IPS DF 6.9 (cell line): ENCODE measurements at places on chromosomes 4 and X.

DNA sequence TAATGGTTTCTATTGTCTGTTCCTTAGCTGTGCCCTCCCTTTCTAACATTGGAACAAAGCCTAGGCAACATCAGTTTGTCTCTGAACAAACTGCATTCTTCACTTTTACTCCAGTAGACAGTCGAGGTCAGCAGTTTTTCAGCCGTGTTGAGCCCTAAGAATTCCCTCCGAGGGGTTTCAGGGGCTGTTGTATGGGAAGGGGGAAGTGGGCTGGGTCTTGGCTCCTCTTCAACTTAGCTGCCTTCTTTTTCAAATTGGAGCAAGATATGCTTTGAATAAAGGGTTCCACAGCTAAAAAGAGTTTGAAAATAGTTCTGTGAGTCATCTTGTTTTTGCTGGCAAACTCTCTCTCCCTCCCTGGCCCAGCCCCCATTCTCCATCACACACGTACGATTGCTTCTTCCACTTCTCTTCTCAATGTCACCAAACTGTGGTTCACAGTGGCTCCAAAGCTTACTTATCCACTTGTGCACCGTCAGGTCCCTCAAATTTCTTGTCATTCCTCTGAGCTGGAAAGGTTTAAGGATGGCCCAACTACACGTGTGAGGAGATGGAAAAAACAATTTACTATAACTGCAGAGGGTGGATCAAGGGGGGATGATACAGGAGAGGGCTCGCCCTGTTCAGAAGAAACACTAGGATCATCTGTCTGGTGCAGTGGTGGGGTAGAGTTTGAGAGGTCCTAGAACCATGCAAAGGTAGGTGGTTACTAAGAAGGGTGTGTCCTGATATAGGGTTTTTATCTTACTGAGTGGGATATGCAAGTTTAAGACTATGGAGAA is 9.2 kb upstream of the MAML3 start:
- no peaks in the 10 kb centered on the region for H3K36me3 ChIP-seq
- no peak overlapping the region for H3K4me3 ChIP-seq
- H3K4me1 ChIP-seq, result no peaks in the 10 kb centered on the region

GRCh38 chr4:167509551-167509950 is 275.3 kb upstream of the SPOCK3 start:
- no peak for DNase-seq
- no peak overlapping the region for H3K27ac ChIP-seq
- no peaks in the 10 kb centered on the region for H3K27me3 ChIP-seq
- no peak overlapping the region for H3K4me3 ChIP-seq
- no peaks in the 10 kb centered on the region for H3K4me1 ChIP-seq
- no peaks in the 10 kb centered on the region for H3K36me3 ChIP-seq

- no peaks in the 10 kb centered on the region for H3K36me3 ChIP-seq
- H3K27me3 ChIP-seq, result no peaks in the 10 kb centered on the region
- H3K4me1 ChIP-seq, result no peaks in the 10 kb centered on the region
- no peak for DNase-seq
- no peak overlapping the region for H3K4me3 ChIP-seq
- no peak overlapping the region for H3K27ac ChIP-seq
Observed at GRCh38 chr4:63221477-63221876, 1187.8 kb downstream of the TECRL start.

- H3K4me1 ChIP-seq, result no peaks in the 10 kb centered on the region
- H3K4me3 ChIP-seq, result no peak overlapping the region
- no peak for DNase-seq
- H3K27me3 ChIP-seq, result no peaks in the 10 kb centered on the region
- no peak overlapping the region for H3K27ac ChIP-seq
Observed at GRCh38 chr4:144547678-144548298, 98.2 kb upstream of the HHIP start.

DNA sequence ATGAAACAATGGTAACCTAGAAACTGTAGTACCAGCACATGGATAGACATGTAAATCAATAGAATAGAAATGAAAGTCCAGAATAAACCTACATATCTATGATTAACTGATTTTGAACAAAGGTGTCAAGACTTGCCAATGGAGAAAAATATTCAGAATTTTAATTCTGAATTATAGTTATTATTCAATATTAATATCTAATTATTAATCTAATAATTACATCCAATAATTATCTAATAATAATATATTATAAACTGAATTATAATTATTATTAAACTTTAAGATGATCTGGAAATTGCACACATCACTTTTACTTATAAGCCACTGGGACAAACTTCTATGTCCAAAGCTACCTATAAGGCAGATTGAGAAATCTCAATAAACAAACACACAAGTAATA is 1365.2 kb upstream of the ADGRL3 start:
- no peak overlapping the region for H3K27ac ChIP-seq
- no peaks in the 10 kb centered on the region for H3K36me3 ChIP-seq
- no peak overlapping the region for H3K4me3 ChIP-seq
- no peak for DNase-seq
- no peaks in the 10 kb centered on the region for H3K27me3 ChIP-seq
- no peaks in the 10 kb centered on the region for H3K4me1 ChIP-seq

GRCh38 chrX:112631892-112632291 is 47.8 kb downstream of the LHFPL1 start:
- DNase-seq, result no peak
- no peak overlapping the region for H3K27ac ChIP-seq
- no peak overlapping the region for H3K4me3 ChIP-seq

DNA sequence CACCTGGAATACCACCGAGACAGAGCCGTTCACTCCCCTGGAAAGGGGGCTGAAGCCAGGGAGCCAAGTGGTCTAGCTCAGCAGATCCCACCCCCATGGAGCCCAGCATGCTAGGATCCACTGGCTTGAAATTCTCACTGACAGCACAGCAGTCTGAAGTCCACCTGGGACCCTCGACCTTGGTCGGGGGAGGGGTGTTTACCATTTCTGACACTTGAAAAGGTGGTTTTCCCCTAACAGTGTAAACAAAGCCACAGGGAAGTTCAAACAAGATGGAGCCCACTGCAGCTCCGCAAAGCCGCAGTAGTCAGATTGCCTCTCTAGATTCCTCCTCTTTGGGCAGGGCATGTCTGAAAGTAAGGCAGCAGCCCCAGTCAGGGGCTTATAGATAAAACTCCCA is 243.2 kb downstream of the RASL11B start:
- no peak overlapping the region for H3K27ac ChIP-seq
- no peaks in the 10 kb centered on the region for H3K4me1 ChIP-seq
- no peak for DNase-seq
